ENCODE measurements at places on chromosomes 16 and 17.
A peak's percentile ranks its signal among the peaks of the same experiment; 100 is the strongest.

GRCh38 chr16:11576427-11577289 lies 10.1 kb downstream of the LITAF start:
- DNase-seq = no peak

- DNase-seq = no peak
Observed at GRCh38 chr16:11298143-11298900, 17.2 kb upstream of the PRM1 start.

DNA sequence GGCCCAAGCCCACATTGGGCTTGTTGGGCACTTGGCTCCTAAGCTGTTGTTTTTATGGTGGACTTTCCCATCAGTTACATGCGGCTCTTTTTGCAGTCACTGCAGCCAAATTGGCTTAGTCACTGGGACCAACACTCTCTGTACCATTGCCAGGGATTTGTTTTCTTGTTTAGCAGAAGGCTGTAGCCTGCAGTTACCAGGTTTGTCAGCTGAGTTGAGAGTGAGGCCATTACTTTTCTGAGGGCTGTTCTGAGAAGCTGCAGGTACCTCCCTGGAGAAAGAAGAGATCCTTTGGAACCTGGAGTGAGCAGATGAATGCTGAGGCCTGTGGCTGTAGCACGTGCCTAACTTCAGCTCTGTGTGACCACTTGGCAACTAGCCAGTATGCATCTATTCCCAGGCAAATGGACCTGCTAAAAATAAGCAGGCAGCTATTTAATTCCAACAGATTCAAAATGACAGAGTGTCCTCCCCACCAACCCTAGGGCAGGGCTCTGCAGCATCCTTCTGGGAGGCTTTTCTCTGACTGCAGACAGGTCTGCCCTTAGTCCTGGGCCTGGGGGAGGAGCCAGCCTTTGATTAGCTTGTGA lies 12.9 kb downstream of the AKAP1 start:
- DNase-seq = no peak

DNA sequence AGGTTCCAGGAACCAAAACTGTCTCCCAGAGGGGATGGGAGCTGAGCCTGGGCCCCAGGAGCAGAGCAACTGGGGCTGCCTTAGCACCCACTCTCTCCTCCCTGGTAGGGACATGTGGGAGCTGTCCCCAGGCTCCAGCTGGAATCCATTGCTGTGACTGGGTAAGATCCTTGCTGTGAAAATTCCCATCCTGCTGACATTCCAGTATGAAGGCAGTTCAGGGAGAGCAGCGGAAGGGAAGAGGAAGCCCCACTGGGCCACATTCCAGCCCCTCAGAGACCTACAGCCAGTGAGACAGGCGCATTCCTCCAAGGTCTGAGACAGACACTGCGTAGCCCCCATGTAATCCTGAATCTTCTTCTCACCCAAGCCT lies 24.2 kb downstream of the MYO18A start:
- no peak for DNase-seq

GRCh38 chr16:89410794-89411309 lies 79.5 kb downstream of the ANKRD11 start:
- no peak for DNase-seq

- peak; percentile 41 for DNase-seq
Observed at GRCh38 chr17:76384222-76384986, at the start of gene SPHK1. Gene SPHK1, plus strand, starts transcription at chr17:76384609. Its CDS starts 1,036 bp downstream, at chr17:76385645.

- no peak for DNase-seq
Observed at GRCh38 chr16:86079255-86079885, 180.4 kb downstream of the IRF8 start.

- no peak for DNase-seq
Observed at GRCh38 chr16:89864527-89864820, 8.9 kb upstream of the TCF25 start.

GRCh38 chr16:86270696-86271095 lies 239.6 kb upstream of the FOXF1 start:
- DNase-seq = no peak

- no peak for DNase-seq
Observed at GRCh38 chr16:82055728-82056549, 20.9 kb downstream of the HSD17B2 start.

DNA sequence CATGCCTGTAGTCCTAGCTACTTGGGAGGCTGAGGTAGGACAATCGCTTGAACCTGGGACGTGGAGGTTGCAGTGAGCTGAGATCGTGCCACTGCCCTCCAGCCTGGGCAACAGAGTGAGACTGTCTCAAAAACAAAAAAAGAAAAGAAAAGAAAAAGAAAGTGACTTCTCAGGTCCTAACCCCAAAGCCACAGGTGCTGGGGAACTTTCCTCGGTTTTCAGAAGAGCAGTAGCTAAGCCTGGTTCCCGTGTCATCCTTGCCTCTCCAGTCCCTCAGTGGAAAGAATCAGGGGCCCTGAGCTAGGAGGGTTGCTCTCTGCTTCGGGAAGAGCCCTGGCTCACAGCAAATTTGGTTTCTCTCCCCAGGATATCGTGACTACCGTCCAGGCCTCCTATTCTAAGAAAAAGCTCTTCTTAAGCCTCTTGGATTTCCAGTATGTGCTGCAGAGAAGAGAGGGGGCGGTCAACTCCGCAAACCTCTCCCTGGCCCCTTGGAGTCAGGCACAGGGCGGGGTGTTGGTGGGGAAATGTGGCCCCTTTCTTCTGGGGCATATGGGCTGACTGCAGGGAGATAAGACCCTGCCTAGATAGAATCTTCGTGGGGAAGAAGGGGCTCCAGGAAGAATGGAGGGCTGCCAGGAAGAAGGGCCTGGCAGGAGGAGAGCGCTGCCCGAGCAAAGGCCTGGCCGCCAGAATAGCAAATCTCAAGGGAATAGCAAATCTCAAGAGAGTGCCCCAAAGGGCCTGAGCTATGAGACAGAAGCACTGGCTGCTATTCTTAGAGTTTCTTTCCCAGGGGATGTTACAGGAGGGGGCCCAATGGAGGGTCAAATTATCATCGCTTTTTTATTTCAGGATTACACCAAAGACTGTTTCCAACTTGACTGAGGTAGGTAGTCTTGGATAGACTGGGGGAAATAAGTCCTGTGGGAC lies 8.3 kb upstream of the NLRC5 start:
- no peak for DNase-seq

- no peak for DNase-seq
Observed at GRCh38 chr16:71479420-71479819, 9.7 kb downstream of the ZNF19 start.

GRCh38 chr16:30775392-30776188 lies 11.4 kb downstream of the ZNF629 start:
- peak; percentile 43 for DNase-seq

DNA sequence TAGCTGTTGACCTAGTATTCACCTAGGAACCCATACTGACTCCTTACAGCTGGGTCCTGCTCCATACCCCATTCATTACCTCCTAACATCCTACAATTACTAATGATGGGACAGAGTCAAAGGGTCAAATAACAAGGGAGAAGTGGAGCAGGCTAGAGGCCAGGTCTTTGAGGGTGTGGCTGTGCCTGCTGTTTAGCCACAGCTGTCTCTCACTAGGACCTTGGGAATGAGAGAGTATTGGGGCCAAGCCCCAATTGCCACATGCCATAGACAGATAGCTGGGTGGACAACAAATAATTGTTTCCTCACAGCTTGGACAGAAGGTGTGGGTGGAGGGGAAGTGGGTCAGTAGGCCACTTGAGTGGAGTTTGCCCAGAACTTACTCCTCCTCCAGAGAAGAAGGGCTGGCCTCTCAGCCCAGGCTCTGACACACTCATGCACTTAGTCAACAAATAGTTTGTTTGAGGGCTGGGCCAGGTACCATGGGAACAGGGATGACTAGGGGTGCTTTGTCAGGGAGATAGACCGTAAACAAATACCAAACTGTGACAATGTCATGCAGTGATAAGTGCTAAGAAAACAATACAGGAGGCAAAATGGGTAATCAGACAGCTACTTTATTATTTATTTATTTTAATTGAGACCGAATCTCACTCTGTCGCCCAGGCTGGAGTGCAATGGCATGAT lies 10.2 kb upstream of the CENPT start:
- DNase-seq = no peak

GRCh38 chr16:16041196-16041892 lies 91.9 kb downstream of the ABCC1 start:
- DNase-seq = no peak

- no peak for DNase-seq
Observed at GRCh38 chr17:45660474-45660873, 123.6 kb upstream of the CRHR1 start.

DNA sequence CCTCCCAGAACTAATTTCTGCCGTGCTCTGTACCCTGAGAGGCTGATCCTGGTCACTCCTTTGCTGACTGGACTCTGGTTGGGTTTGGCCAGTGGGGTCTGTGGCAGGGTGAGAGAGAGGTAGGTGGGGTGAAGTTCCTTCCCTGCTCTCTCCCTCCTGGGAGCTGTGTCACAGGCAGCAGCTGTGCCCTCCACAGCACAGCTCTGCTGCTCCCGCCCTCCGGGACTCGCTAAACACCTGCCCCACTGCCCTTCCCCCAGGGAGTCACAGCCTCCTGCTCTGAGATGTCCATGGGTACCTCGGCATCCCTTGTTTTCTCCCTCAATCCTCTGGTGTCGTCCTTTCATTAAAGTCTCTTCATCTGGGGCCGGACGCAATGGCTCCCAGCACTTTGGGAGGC lies 66.4 kb downstream of the SRCIN1 start:
- no peak for DNase-seq

DNA sequence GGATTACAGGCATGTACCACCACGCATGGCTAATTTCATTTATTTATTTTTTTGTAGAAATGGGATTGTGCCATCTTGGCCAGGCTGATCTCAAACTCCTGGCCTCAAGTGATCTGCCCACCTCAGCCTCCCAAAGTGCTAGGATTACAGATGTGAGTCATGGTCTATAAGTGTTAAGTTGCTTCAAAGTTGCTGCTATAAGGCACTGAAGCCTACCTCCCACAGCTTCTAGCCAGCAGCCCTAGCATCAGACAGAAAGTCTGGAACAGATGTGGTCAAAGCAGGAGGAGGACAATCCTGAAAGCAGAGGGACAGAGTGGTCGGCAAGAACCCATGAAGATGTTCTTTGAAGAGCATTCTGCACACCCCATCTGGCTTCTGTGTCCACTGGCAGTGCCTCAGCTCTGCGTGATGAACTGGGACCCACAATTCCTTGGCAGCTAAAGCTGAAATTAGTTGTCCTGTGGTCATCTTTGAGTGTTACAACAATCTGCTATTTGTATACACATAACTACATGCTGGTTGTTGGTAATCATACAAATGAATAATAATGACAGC lies 11.2 kb downstream of the MAP3K14 start:
- DNase-seq = no peak

- no peak for DNase-seq
Observed at GRCh38 chr17:56752263-56752836, 81.4 kb downstream of the C17orf67 start.

DNA sequence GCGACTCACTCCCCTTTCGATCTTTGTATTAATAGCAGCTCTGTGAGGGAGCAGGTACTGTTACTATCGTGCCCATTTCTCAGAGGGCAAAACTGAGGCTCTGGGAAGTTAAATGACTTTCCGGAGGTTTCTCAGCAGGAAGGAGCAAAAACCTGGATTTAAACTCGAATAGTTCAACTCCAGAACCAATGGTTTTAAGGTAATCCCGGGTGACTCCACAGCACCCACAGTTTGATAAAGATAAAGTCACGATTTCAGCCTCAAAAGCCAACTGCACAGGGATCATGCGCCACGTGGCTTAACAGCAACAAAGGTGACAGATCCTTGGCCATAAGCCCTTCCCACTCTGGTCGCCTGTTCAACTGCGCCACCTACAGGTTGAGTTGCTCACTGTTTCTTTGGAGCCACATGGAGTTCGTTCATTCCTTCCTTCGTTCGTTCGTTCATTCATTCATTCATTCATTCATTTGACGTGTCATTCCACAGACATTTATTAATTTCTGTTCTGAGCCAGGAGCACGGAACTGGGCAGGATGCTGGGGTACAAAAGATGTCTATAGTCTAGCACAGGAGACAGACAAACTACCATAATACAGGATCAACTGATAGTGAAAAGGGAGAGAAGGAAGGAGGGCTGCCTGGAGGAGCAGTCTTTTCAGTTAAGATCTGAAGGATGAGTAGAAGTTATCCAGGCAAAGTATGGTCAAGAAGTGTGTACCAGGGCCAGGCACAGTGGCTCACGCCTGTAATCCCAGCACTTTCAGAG lies 134.8 kb downstream of the HS3ST2 start:
- DNase-seq = no peak

GRCh38 chr17:27530764-27531391 lies 74.6 kb downstream of the KSR1 start:
- DNase-seq = no peak

DNA sequence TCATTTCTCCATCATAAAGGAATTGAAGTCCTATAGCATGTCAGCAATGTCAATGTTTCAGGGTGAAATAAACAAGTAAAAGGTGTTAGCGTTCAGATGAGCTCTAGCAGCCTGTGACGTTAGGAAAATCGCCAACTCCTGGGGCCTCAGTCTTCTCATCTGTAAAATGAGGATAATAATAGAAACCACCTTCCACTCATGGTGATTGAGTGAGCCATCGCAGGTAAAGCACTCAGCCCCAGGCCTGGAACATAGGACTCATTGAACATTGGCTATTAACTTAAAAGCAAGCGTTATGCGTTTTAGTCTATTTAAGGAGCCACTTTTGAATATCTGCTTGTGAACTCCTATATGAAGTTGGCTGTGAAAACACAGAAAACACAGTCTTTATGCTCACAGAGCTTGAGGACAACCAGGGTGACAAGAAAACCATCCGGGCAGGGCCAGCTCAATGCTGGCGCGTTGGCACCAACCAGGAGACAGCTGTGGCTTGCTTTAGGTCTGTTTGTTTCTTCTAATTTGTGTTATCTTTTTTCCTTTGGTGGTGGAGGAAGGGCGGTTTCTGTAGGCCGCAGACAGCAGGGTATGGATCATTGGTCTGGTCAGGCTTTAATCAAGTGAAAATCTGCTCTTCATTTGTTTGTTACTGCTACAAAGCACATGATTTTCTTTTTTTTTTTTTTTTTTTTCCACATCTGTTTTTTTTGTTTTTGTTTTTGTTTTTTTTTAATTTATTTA lies 35.7 kb upstream of the MED9 start:
- no peak for DNase-seq

- no peak for DNase-seq
Observed at GRCh38 chr17:7997186-7997585, 5.2 kb upstream of the GUCY2D start.

GRCh38 chr17:65055280-65055707 lies 1.2 kb downstream of the GNA13 start:
- DNase-seq = no peak

DNA sequence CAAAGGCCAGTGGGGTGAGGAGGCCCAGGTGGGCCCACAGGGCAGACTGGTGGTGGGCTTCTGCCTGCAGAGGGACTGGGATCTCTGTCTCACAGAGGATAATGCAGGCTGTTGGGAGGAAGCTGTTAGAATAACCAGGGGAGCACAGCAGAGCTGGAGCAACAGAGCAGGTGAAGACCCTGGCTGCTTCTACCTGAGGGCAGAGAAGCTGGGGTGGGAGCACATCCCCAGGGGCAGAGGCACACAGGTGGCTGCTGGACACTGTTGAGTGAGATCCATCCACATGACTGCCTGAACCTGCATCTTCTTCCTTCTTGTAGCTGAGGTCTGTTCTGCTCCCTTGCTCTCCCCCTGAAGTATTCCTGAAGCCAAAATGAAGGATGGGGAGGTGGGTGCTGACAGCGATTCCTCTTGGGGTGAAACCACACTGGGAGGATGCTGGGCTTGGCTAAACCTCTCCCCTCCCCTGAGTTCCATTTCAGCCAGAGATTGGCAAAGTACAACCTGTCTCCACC lies 1725.0 kb downstream of the TP53TG3F start:
- DNase-seq = no peak

- no peak for DNase-seq
Observed at GRCh38 chr16:72923757-72924156, 124.2 kb downstream of the ZFHX3 start.

All from T-helper 17 cell (primary cell).